ENCODE measurements at places on chromosomes 16 and 17.

DNA sequence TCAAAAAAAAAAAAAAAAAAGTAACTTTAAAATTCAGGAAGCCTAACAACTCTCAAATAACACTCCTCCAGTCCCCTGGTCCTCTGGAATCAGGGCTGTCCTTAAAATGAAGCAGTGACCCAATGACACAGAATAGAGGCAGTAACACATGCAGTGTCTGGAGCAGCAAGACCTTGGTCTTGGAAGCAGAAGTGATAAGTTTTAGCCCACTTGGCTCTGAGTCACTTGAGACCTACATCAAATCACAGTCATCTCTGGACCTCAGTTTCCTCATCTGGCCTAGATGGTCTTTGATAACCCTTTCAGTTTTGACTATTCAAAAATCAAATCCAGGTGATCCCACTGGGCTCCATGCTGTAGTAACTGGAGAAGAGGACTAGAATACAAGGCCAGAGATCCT lies 39.0 kb downstream of the LYRM1 start:
- no peak for DNase-seq

DNA sequence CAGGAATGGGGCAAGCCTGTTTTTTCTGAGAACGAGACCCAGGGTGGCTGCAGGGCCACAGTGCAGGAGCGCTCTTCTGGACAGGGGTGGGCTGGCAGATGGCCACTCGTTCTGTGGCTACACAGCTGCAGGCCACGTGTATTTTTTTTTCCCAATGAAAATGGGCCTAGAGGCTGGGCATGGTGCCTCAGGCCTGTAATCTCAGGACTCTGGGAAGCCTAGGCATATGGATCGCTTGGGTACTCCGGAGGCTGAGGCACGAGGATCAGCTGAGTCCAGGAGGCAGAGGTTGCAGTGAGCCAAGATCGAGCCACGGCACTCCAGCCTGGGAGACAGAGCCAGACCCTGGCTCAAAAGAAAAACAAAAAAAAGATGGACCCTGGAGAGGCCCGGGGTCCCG lies 6.8 kb downstream of the UNKL start:
- no peak for DNase-seq

- DNase-seq = no peak
These were observed 19.7 kb downstream of the ST6GALNAC2 start for GRCh38 chr17:76565728-76566612.

DNA sequence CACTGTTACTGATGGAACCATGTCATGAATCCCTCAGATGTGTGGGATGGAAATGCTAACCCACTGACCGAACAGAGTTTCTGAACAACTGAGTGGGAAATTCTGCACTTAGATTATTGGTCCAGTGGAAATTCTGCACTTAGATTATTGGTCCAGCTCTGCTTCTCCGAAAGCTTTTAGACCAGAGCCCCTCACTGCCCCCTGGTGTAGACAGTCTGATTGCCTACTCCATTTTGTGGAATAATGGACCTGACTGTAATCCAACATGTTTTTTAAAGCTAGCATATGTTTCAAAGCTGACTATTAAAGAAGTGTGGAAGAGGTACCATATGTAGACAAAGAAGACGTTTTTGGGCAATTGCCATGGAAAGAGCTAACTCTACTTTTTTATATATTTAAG lies 50.3 kb upstream of the TBX2 start:
- no peak for DNase-seq

- no peak for DNase-seq
These were observed 46.3 kb downstream of the C16orf78 start for GRCh38 chr16:49419862-49420261.

- DNase-seq = no peak
These were observed 58.5 kb downstream of the CACNG5 start for GRCh38 chr17:66893382-66893781.

- DNase-seq = no peak
These were observed 4.1 kb downstream of the DDX5 start for GRCh38 chr17:64502021-64502420.

- DNase-seq = no peak
These were observed 15.5 kb downstream of the MMP15 start for GRCh38 chr16:58040945-58041627.

DNA sequence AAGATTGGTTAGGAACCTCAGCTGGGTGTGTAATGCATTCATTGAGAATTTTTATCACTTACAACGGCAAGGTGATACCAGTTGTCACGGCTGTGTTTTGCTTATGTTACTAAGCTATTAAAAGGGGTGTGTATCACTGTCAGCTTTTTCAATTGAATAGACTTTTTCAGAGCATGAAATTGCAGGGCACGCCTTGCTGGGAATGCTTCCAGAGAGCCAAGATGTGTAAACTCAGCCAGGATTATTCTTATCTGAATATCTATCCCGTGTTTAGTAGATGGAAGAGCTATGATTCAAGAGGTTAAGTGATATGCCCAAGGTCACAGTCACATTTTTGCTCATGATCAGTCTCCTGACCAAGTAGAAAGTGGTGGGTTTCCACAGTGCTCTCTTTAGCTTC lies 6.6 kb upstream of the TEKT3 start:
- DNase-seq = no peak

DNA sequence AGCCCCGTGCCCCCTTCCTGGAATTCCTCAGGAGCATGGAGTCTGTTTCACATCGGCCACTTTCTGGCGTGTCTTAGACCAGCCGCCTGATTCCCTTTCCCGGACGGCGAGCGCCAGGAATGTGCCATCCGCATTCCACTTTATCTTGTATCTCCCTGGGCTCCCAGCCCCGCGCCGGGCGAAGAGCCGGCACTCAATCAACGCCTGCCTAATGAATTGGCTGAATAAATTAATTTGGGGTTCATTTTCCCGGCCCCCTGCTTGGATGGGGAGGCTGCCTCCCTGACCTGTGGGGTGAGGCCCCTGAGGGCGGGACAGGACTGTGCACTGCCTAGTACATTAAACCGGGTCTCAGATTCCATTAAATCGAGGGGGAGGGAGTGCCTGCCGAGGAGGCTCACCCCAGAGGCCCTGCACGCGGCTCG lies 282.3 kb upstream of the TNRC6C start:
- DNase-seq = no peak

- no peak for DNase-seq
These were observed 28.6 kb downstream of the PKD1L3 start for GRCh38 chr16:71971571-71971970.

DNA sequence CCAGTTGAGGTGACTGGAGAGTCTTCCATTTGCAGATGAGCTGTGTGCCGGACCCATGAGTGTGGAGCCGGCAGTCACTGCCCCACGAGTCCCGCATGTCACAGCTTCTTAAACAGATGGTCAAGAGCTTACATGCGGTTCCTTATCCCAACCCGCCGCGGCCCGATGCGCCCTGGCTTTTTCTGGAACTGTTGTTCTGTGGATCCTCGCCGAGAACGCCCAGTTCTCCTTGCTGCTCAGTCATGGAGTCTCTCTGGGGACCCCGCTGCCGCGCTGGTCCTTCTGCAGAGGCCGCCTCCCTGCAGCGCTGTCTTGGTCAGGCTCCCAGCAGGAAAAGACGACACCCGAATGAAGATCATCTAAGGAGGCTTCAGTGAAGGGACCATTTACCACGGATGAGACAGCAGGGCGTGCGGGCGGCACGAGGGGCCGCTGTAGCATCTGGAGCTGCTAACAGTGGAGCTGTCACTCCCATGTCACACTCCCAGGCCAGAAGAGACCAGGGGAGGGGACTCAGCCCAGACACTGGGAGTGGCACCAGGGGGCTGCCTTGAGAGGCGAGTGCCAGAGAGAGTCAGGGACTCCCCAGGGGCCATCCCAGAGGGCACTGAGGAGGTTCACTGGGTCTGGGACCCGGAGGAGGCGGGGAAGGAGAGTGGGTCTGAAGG lies 10.8 kb upstream of the LGALS3BP start:
- no peak for DNase-seq

DNA sequence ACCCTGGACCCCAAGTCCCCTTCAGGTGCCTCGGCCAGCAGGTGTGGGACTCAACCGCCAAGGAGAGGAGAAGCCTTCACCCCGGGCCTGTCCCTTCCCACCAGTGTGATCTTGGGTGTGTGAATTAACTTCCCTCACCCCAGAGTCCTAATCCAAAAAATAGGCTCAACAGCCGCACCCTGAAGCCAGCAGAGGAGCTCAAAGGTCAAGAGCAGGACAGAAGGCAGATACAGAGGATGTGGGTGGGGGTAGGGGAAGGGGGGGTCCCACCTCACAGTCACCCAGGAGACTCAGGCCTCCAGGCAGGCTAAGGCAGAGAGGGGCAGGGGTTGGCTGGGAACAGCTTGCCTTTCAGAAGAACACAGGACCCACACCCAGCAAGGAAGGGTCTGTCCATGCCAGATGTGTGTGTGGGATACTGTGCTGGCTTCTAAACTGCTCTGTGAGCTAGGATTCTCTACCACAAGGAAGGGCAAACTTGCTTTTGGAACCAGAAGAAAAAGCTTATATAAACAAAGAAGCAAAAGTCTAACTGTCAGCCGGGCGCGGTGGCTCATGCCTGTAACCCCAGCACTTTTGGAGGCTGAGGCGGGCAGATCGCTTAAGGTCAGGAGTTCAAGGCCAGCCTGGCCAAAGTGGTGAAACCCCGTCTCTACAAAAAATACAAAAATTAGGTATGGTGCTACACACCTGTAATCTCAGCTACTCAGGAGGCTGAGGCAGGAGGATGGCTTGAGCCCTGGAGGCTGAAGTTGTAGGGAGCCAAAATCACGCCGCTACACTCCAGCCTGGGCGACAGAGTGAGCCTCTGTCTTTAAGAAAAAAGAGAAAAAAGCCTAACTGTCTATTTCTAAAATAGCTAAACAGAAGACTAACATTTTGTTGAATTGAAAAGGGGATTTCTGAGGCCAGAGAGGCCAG lies 4.6 kb downstream of the PIEZO1 start:
- DNase-seq = no peak

DNA sequence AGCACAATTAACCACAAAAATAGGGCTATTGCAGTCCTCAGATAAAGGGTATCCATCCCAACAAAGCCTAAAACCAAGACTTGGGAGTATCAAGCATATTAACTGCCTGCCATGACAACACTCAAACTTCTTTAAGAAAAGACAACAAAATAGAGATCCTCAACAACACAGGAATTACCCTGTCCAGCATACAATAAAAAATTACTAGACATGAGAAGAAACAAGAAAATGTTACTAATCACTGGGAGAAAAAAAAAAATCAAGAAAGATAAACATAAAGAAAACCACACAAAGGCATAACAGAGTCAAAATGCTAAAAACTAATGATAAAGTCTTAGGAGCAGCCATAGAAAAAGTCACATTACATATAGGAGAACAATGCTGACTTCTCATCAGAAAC lies 73.9 kb downstream of the SLC39A11 start:
- DNase-seq = no peak

DNA sequence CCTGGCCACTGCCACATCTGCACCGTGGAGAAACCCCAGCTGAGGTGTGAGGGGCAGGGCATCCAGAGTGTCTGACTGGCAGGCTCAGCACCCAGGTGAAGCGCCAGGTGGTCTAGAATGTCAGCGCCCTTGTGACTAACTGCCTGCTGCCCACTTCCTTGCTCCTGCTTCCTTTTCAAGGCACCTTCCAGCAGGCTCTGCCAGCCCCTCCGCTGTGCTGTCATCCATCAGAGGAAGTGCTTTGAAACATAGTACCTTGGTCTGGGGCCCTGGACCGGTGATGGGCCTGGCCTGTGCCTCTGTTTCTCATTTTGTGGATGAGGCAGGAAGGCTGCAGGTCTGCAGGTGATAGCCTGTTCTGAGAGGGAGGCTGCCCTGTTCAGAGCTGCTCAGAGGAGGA lies 5.5 kb downstream of the SPNS2 start:
- no peak for DNase-seq

DNA sequence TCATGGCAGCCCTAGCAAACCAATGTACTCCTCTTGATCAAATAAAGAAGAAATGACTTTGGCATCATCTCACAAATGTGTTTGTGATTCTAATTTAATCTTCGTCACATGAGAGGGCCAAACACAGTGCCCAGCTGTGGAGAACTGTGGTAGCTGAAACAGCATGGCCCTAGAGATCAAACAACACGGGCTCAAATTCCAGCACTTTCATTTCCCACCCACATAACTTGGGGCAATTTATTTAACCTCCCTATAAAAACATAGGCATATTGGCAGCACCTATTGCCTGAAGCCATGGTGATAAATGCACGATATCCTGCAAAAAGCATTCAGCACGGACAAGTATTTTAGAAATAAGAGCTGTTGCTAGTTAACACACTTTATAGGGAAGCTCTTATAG lies 2.5 kb downstream of the ACSM1 start:
- no peak for DNase-seq

GRCh38 chr17:38343608-38344419 lies at the start of gene GPR179:
TSS of gene GPR179 (minus strand) at chr17:38343956. CDS start at chr17:38343789, 167 bp downstream.
- DNase-seq = no peak

DNA sequence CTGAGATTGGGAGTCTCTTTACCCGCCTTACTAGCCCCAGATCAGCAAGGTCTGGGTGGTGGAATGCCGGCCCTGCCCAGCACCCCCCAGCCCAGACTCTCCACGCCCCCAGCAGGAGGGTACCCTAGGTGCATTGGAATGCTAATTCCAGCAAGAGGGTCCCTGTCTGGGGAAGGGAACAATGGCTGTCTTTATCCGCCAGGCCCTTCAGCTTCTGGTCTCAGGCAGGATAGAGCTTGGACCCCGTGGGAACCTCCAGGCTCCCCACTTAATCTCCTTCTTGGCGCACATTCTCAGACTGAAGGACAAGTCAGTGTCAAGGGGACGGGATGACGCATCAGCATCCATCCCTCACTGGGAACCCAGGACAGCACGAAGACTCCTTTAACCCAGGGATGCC lies 85.1 kb downstream of the LITAF start:
- DNase-seq = no peak

GRCh38 chr17:34319039-34319483 lies at the start of gene CCL8:
TSS of gene CCL8 (plus strand) at chr17:34319435. CDS start at chr17:34319502, 67 bp downstream.
- no peak for DNase-seq

DNA sequence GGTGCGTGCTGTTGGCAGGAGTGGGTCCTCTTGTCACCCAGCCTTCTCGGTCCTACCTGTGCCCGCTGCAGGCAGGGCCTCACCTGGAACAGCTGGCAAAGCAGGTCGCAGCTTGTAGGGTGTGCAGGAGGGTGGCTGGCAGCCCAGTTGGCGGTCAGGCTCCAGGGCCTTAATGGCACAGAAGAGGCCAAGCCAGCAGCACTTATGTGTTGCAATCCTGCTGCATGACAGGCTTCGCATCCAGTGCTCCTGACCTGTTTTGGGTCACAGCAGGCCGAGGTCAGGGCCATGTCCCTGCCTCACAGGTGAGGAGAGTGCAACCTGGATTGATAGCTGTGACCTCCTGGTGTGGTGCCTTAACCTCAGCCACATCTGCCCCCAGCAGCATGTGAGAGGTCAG lies 31.9 kb downstream of the ZC3H18 start:
- DNase-seq = no peak

DNA sequence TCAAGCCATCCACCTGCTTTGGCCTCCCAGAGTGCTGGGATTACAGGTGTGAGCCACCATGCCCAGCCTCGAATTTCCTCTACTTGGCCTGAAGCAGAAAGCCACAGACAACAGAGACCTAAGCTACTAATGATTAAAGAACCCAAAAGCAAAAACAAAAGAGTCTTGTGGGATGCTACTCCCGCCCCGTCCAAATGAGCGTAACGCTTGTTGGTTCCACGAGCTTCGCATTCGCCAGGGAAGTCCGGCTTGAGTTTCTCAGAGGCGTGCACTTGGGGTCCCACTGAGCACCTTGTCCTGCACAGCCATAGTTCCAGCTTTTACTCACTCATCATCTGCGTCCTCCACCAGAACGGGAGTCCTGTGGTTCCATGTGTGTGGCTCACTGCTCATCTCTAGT lies 16.0 kb downstream of the CEP295NL start:
- DNase-seq = no peak

All from activated naive CD4-positive, alpha-beta T cell treated with anti-CD3 and anti-CD28 coated beads for 36 hours (primary cell).